HEK293T (cell line): ENCODE measurements at places on chromosomes 2 and 18.
A peak's percentile ranks its signal among the peaks of the same experiment; 100 is the strongest.

DNA sequence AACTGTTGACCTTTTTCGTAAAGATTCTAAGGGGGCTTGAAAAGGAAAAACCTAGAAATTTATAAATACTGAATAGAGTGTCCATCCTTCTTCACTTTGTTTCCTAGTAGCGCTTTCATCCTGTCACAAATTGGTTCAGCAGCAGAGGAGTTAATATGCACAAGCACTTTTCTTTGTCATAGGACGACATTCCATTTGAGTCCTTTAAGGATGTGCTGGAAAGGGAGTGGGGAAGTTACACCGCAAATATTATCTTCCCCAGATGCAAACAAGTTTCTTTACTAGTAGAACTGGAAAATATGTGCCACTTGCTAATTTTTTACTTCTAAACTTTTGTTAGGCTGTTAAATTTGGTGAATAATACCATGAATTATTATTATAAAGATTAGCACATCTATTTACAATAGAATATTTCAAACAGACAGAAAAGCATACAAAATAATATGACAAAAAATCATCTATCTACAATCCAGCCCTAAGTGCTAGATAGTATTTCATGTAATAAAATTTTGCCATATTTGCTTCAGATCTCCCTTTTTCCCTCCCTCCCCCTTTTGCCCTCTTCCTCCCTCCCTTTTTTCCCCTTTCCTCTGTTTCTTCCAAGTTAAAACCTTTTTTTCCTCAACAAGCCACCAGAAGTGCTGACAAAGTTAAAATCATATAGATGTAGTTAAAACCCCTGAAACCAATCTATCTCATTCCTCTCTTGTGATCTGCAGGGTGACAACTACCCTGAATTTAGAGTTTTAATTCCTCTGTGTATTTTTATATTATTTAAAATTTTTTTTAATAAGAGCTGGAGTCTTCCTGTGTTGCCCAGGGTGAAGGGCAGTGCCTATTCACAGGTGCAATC lies 50.5 kb upstream of the MAP4K3 start:
- no peak for DNase-seq

DNA sequence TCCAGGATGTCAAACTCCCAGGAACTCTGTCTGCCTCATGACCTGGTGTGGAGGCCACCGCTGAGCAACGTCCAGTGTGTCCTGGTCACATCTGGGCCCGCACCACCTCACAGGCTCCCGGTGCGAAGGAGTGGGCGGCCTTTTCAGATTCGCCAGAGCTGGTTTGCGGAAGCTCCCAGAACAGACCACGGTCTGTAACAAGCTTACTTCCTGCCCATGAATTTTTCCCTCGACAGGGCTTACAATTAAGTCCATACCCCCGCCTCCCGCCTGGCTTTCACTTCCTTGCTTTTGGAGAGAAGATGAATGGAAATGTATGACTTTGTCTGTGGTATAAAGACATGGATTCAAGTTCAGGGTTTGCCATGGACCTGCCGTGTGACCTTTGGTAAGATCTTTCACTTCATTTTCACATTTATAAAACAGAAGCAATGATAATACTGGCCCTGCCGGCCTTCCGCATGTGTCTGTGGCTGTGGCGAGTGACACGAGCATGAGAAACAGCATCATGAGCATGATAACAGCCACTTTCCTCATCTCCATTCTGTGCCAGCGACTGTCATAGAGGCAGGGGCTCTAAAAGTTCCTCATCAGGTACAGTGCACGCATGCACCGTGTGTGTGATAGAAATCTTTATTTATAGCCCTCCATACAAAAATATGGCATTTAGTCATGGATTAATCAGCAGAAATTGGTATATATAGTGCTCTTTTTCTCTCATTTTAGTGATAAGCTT lies 31.0 kb upstream of the KCNF1 start:
- DNase-seq: no peak

DNA sequence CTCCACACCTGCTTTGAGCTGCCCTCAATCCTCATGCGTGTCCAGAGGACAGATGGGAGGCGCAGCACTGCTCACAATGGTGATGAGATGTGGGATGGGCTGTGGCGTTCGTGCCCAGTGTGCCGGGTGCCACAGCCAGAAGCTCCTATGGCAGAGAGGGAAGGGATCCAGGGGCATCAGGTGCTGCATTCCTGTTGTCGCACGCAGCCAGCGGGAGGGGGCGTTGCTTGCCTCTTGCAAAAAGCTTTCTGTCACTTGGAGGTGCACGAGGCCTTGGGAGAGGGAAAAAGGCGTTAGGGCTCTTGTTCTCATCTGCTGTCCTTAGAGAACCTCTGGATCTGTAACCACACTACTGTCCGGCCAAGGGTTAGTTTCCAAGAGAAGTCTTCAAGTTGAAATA lies 29.2 kb upstream of the ALLC start:
- DNase-seq: peak; percentile 45

DNA sequence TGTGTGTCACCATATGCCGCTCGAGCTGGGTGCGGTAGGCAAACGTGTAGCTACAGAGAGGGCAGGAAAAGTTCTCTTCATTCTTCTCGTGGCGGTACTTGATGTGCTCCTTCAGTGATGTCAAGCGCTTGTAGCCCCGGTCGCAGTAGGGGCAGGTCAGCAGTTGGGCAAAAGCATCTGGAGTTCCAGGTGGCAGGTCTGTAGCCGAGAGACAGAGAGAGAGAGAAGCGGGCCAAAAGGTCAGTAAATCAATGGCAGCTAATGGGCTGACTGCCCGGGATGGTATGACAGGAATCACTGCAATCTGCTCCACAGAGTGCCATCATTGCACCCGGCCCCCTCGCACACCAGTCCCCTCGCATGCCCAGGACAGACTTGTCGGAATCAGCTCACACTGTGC lies 116.0 kb downstream of the ZEB2 start:
- DNase-seq: no peak

DNA sequence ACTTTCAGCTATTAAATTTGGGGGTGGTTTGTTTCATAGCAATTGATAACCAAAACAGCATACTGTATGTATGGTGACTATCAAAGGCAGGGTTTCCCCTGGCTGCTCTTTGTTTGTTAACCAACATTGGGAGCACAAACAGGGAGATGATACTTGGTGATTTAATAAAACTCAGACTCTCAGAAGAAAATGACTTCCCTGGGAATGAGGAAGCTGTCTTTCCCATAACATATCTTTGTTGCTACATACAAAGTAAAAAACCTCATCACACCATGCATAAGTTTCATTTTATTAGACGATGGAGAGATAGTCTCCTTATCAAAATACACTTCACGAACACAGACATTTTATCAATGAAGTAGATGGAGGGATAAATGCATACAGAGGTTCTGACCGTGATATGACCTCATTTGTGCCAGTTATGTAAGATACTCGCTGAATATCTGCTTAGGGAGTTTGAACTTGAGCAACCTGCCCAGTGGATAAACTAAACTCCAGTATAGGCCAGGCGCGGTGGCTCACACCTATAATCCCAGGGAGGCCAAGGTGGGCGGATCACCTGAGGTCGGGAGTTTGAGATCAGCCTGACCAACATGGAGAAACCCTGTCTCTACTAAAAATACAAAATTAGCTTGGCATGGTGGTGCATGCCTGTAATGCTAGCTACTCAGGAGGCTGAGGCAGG lies 3.8 kb upstream of the NFE2L2 start:
- DNase-seq: no peak

DNA sequence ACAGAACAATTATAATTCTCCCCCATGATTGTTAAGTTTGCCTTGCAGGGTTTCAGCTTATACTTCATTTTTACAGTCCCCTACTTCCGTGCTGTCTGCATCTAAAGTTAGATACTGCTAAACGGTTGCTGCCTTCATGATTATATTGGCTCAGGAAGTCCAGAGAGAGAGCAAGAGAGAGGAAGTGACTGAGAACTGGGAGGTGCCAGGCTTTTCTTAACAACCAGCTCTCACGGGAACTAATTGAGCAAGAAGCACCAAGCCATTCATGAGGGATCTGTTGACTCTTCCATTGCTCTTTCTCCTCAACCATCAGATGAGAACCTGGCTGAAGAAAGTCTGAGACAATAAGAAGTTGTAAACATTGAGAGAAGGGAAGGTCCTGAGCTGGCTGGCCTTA lies 125.5 kb upstream of the SIX2 start:
- no peak for DNase-seq

GRCh38 chr18:58230438-58231179 lies 186.6 kb downstream of the NEDD4L start:
- no peak for DNase-seq

DNA sequence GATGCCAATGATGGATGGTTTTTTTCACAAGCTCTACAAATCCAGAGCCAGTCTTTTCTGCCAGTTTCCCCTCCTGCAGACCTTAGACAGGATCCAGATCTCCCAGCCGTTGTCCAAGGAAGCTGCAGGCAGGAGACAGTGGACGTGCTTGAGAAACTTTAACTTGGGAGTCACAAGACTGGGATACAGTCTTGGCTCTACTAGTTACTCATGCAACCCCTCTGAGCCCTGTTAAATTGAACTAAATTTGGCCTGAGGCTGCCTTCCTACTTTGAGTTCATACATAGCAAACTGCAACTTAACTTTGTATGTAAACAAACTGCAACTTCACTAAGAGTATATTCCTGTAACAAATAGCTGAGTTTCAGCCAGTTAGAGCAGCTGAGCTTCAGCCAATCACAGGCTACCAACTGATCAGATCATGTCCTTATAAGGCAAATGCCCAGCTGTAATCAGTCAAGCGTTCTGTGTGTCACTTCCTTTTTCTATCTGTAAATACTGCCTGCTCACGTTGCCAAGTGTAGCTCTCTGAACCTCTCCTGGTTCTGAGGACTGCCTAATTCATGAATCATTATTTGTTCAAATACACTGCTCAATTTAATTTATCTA lies 140.9 kb downstream of the CAPN13 start:
- no peak for DNase-seq

DNA sequence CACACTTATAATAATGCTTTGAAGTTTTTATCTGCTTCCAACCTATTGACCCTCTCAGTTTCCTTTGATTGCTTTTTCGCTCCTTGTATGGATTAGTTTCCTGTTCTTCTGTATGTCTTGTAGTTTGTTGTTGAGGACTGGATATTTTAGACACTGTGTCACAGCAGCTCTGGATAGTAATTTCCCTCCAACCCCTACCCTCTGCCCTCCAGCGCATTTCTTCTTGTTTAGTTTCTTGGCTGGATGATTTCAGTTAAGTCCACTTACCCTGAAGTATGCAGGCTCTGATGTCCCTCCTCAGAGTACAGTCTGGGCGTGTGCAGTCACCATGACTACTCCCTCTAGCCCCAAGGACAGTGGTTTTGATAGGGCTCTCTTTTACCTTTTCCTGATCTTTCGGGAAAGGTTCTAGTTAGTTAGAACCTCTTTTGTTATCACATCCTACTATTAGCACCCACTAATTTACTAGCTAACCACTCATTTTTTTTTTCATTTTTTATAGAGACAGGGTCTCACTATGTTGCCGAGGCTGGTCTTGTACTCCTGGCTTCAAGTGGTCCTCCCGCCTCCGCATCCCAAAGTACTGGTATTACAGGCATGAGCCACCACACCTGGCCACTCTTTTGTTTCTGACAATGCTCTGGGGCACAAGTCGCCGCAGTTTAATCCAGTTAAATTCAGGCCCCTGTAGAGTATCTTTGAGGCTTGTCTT lies 16.3 kb upstream of the LYG1 start:
- DNase-seq: no peak

DNA sequence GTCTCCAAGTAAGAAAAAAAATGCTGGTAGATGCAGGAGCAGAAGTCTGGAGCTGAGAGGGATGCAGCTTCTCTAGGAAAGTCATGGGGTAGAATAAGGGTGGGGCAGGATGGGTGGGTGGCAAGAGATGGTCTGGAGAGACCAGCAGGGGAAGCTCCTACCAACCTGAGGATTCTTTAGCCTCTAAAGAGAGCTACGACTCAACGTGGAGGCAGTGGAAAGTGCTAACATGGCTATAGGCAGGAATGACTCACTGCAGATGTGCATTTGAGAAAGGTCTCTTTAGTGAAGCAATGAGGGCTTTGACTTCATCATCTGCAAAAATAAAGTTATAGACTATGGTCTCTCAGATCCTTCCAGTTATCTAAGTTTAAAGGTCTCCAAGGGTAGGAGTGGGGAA lies 722.8 kb upstream of the RAB6C start:
- no peak for DNase-seq

DNA sequence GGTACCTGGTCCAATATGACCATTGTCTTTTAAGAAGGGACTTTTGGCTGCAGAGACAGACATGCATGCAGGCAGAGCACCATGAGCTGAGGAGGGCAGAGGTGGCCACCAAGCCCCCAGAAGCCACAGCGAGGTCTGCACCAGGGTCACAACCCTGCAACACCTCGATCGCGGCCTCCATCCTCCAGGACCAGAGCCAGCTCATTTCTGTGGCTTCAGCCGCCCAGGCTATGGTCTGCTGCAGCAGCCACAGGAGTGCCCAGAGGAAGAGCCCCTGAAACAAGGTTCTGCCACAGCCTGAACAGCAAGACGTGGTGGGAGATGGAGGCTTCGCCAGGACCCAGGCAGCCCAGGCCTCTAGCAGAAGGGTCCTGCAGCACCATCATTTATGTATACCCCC lies 53.9 kb downstream of the ANKMY1 start:
- no peak for DNase-seq

DNA sequence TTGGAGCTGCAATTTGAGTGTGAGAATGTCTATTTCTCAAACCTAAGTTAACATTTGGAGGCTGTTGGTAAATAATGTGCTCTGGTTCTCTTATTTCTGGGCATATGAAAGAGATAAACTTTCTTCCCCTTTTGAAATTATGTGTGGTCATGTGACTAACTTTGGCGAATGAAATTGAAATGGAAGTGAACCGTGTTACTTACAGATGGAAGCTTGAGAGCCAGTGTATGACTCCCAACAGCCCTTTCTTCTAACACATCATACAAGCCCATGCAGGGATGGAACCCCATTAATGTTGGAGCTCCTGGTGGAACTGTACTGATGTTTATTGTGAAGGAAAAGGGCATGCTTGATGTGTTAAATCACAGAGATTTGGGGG lies 725.8 kb downstream of the TSN start:
- no peak for DNase-seq

- no peak for DNase-seq
These were observed 88.4 kb upstream of the RGPD4 start for GRCh38 chr2:107738266-107738665.

- no peak for DNase-seq
These were observed 45.7 kb downstream of the FAM117B start for GRCh38 chr2:202680512-202680911.

GRCh38 chr18:57910134-57910533 lies 107.0 kb upstream of the ATP8B1 start:
- DNase-seq: no peak

DNA sequence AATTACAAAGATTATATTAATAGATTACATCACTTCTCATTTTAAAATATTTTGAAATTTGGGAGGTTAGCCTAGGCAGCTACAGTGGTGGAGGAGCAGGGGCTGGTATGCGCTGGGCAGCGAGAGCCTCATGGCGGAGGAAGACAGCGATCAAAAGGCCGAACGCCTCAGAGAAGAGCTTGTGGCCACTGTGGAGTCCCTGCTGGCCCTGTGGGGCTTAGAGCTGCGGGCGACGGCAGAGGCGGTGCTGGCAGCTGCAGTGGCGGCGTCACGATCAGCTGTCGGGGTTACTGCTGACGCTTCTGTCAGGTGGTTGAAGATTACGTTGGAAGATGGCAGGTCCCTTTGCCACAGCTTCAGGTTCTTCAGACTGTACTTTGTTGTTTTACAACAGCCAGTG lies 87.4 kb downstream of the ROCK2 start:
- DNase-seq: no peak
